Stimulated activated CD8-positive, alpha-beta memory T cell treated with anti-CD3 and anti-CD28 coated beads, Interleukin-4, amount 100 ng/mL, for 48 hours (primary cell): ENCODE measurements at places on chromosomes 7 and 10.
A peak's percentile ranks its signal among the peaks of the same experiment; 100 is the strongest.

DNA sequence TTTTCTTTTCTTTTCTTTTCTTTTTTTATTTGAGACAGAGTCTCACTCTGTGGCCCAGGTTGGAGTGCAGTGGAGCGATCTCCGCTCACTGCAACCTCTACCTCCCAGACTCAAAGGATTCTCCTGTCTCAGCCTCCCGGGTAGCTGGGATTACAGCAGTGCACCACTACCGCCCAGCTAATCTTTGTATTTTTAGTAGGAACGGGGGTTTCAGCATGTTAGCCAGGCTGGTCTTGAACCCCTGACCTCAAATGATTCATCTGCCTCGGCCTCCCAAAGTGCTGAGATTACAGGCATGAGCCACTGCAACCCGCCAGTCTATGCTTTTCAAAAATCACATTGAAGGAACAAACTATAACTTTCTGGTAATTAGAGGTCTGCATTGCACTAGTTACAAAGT lies 2.4 kb downstream of the USP6NL start:
- no peak for DNase-seq

DNA sequence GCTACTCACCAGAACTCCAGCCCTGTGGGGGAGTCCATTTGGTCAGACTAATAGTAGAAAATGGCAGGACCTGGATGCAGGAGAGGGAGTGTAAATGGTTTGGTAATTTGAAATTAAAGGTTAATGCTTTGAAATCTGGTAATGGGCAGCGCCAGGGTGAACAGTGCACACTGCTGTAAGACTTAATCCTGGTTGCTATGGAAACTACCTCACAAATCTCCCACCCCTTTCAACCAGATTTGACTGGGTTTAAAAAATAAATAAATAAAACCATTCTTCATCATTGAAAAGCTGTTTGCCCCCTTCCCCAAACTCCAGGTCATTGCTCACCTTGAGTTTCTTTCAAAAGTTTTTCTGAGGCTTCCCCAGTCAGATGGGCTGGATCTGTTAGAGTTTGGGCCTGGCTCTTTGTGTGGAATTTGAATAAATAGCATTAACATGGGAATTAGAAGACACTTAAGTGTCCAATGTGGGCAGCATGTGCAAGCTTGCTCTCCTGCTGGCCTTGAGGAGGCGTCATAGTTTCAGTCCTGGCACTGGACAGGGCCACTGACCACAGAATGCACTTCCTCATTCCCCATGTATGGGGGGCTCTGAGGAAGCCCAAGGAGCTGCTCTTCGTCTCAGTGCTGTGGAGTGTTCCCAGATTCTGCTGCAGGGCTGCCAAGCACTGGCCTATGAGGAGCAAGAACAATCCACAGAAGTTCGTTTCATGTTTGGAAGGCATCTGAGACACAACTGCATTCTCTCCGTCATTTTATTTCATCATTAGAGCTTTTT lies 90.7 kb downstream of the LRRC4 start:
- no peak for DNase-seq

DNA sequence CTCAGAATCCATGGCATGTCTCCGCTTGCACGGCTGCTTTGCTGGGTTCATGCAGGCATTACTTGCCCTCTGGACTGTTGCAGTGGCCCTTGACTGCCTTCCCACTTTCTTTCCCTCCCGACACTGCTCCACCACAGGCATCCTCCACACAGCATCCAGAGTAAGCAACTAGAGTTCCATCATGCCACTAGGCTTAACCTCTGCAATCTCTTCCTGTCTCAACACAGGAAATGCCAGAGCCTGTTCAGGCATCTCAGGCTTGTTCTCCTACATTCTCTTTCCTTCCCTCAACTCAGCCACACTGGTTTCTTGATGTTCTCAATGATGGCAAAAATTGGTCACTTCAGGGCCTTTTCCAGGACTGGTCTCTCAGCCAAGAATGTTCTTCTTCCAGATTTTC lies 284.5 kb upstream of the KLF6 start:
- no peak for DNase-seq

DNA sequence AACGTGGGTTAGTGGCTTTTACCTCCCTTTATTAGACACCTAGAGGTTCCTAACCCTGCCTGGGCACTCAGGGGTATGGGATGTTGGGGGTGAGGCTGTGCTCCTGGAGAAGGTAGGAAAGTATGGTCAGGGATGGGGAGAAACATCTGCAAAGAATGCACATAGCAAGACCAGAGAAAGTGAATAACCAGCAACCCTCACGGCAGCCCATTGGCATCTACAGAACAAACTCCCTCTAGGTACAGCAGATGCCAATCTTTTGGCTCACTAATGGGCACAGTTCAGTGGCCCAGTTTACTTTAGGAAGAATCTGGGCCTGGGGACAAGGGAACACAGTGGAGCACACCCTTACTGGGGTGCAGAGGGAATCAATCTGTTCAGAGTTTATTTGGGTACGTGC lies 143.9 kb downstream of the JAZF1 start:
- no peak for DNase-seq

- DNase-seq = peak; percentile 46
These were observed 9.3 kb upstream of the TET1 start for GRCh38 chr10:68550747-68551411.
